ENCODE measurements at places on chromosomes 4 and X.
A peak's percentile ranks its signal among the peaks of the same experiment; 100 is the strongest.

- no peak for DNase-seq
Observed at GRCh38 chr4:108029731-108030130, 40.0 kb downstream of the HADH start.

GRCh38 chr4:1575418-1576303 is 108.5 kb downstream of the FAM53A start:
- no peak for DNase-seq

- DNase-seq, result peak; percentile 59
Observed at GRCh38 chrX:103175944-103176753, 38.8 kb upstream of the BEX4 start.

DNA sequence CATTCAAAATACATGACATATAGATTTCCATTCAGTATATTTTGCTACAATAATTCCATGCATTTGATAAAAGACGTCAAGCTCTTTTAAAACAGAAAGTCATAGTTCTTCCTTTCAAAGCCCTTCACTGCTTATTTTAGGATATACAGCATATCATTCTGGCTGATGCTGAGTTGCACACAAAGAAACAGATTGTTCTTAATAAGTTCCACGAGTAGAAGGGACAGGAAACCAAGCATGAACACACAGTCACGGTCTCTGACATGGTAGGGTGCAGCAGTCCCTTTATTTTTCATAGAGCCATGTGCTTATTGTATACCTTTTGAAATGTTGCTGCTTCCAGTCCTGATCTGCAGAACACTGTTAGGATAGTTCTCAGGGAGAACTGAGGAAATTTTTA is 85.4 kb downstream of the MAGEB10 start:
- no peak for DNase-seq

GRCh38 chr4:37742149-37742548 is 56.0 kb upstream of the RELL1 start:
- DNase-seq, result no peak
